ENCODE measurements at places on chromosomes 16 and 17.

DNA sequence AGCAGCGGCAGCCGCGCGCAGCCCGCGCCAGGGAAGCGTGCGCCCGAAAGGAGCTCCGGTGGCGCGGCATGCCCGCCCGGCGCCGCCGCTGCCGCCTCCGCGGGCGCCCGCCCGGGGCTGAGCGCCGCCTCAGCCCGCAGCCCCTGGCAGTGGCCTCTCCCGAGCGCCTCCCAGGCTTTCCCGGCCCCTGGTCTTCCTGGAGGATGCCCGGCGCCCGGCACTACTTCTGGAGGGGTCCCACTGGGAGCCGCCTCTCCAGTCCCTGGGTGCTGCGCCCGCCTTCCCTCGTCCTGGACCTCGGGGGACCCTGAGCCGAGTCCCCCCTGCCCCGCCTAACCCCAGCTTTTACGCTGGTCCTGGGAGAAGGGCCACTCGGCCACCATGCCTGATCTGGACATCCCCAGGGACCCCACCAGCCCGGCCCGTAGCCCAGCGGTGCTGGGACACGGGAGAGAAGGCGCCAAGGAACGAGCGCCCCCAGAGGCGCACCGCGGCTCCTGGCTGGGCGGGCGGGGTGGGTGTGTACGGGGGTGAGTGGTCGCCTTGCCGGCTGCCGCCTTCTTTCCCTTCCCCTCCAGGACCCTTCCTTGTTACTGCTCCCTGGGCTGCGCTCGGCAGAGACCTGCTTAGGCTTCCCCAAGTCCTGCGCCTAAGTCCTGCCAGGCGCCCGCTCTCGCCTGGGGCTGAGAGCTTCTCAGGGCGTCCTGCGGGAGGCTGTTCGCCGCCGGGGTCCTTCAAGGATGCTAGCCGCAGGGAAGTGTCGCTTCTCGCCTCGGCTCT lies 704 bp downstream of the ASIC2 start:
- DNase-seq = no peak

DNA sequence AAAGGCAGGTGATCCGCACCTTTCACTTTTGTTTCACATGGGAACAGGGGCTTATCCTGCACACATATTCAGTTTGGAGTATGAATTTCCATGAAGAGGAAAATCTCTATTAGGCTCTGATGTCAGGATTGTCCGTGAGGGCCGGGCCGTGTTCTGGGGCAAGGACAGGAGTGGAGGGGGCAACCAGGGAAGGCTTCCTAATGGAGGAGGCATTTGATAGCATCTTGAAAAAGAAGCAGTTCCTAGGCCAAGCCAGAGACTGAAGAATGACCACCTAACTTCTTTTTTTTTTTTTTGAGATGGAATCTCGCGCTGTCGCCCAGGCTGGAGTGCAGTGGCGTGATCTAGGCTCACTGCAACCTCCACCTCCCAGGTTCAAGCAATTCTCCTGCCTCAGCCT lies 174.2 kb downstream of the SEC14L1 start:
- DNase-seq = no peak

DNA sequence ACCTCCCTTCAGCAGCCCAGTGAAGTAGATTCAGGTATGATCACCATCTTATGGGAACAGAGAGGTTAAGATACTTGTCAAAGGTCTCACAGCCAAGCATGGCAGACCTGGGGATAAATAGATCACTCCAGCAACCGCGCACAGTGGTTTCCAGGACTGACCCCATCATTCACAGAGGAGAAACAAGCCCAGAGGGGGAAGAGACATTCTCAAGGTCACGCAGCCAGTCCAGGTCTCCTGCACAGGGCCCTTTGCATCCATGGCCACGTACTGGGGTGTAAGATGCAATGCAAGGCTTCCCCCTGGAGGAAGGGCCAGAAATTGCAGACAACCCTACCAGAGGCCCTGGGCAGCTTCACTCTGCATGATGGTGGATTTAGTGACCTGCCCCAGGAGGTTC lies 19.9 kb downstream of the TLE7 start:
- DNase-seq = no peak

DNA sequence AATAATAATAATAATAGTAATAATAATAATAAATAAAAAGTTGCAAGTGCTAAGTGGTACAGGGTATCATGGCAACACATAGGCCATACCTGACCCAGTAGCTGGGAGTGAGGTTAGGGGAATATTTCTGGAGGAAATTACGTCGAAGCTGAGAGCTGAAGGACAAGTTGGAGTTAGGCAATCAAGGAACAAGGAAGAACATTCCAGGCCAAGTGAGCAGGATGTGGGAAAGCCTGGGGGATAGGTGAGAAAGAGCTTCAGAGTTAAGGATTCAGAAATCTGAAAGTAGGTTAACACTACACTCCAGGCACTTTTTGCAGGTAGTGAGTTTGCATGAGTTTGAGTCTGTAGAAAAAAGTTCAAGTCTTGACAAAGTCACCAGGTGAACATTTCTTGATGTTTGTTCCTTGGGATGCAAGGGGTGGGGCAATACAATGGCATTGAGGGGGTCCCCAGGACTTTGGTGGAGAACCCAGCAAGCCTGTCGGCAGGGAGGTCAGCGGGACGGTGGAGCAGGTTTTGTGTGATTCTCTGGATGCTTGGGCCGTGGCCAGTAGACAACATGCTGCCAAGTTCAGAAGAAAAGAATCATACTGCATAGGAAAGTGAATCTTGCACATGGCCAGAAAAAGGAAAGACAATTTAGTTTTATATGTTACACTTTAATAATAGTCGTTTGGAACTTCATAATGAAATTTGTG lies 27.7 kb upstream of the MPHOSPH6 start:
- no peak for DNase-seq

- DNase-seq = no peak
Measured at GRCh38 chr17:39634384-39634871, 2.5 kb upstream of the STARD3 start.
